ENCODE measurements at places on chromosomes 16 and 17.

- DNase-seq: no peak
Measured at GRCh38 chr17:540631-541030, 174.0 kb downstream of the VPS53 start.

DNA sequence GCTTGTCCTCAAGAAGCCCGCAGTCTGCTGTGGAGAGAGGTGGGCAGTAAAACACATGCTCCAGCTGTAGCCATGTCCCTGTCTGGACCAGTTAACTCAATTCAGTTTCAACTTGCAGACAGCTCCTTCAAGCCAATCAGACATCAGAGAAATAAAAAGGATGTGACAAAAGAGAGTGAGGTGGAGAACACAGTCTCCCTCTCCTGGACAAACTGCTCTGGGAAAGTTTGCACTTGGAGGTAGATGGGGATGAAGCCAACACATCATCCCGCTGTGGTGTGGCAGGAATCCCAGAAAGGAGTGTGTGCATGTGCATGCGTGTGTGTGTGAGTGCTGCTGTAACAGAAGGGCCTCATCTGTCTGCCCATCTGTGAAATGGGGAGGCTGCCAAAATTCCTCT, 358.6 kb upstream of the ASIC2 start:
- DNase-seq: peak; percentile 16

DNA sequence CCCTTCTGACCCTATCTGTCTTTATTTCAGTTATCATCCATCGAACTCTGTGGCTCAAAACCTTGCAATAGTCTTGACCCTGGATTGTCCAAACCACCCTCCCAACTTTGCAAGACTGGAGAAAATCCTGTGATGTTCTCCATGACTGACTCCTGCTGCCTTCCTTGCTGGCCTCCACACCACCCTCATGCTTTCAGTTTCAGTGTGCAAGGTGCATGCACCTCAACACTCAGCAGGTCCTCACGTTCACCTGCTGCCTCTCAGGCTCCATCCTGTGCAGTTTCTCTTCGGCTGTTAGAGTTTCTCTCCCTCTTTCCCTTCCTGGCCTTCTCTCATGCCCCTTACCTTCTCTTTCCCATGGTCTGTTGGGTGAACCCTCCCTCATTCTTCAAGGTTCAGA, 59.4 kb upstream of the ASIC2 start:
- no peak for DNase-seq

DNA sequence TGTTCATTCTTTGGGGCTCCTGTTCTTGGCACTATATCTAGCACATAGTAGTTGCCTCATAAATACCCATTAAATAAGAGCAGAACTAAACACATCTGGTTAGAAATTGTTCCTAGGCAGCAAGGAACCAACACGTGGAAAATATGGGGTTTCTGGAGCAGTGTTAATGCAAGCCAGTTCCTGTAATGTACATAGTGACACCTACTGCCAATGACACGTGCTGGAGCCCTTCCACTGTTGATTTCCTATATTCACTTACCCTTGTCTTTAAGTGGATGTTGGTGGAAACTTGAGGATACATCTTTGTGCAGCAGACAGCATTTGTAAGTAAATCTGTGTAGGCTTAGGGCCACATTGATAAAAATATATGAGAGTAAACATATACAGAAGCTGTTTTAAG, 1.6 kb upstream of the IRF8 start:
- no peak for DNase-seq

GRCh38 chr17:63294776-63295175, 151.3 kb downstream of the CYB561 start:
- DNase-seq: no peak

DNA sequence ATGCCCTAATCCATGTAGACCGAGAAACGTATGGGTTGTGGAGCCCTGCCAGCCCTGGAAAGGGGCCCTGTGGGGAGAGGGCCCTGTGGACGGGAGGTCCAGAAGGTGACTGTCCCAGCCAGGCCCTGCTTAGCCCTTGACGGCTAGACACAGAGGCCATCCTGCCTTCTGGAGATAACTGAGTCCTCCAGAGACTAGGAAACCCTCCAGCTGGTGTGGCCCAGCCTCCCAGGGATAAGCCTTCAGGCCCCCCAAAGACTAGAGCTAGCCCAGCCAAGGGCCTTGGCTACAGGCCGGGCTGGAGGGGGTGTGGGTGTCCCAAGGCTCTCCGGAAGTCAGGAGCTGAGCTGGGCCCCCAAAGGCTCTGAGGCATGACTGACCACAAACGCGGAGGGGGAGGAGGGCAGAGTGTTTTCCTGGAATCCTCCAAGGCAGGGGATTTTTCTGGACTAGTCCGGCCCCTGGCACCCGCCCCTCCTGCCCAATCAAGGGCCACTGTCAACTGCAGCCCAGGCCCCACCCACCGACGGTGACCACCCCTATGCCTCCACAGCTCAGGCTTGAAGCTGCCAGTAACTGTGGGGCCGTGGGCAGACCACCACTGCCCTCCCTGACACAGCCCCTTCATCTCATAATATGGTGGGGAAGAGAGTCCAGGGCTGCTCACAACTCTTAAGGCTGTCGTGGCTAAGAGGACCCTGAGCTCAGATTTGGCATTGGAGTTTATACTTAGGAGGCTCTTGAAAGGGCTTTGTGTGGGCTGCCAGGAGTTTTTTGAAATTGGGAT, 885 bp upstream of the VASN start:
- DNase-seq: peak; percentile 89

DNA sequence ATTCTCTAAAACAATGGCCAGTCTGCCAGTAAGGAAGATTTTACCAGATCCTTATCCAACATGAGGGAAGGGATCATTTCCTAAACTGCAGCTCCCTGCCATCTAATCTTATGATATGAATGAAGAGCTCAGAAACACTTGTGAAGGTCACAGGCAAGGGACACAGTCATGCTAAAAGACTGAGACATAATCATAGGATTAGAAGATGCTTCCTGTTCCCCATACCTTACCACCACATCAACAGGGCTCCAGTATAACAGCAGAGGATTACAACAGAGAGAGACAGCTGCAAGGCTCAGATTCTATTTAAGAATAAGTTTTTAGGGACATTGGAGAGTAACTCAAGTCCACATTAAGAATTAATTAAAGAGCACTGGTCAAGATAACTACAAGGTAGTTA, 93.3 kb downstream of the BRIP1 start:
- DNase-seq: no peak

DNA sequence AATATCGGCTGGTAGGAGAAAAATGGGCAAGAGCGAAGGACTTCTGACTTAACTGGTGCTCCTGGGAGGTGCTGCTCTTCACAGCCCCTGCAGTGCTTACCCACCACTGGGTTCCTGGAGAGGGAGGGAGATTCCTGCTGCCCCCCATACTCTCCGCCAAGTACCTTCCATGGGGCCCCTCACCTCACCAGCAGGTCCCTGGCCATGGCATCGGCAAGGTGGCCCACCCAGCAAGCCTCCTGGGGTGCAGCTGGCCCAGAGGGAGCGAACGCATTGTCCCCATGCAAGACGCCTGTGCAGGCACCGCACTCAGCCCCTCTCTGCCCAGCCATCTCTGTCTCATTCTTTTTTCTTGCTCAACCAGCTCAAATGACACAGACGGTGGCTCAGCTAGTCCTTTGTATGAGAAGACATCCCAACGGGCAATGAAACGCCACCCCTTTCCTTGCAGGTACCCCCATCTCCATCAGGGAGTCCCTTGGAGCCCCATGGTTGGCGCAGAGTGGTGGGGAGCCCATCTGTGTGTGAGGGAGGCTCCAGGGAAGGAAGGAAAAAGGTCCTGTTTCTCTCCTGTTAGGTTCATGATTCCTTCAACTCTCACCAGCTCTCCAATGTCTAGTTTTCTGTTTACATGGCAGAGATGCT, 9.6 kb upstream of the ALDH3A1 start:
- no peak for DNase-seq

- peak; percentile 56 for DNase-seq
Measured at GRCh38 chr17:37148156-37148555, 199.4 kb downstream of the AATF start.

DNA sequence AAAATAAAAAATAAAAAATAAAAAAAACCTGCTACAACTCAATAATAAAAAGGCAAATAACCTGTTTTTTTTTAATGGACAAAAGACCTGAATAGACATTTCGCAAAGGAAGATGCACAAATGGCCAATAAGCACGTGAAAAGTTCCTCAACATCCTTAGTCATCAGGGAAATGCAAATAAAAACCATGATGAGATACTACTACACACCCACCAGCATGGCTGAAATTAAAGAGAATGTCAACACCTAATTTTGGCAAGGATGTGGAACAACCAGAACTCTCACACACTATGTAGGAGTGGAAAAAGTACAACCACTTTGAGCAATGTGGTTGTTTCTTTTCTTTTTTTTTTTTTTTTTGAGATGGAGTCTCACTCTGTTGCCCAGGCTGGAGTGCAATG, 24.6 kb downstream of the COG7 start:
- DNase-seq: no peak

GRCh38 chr17:74960570-74961342, 11.8 kb downstream of the HID1 start:
- peak; percentile 48 for DNase-seq

DNA sequence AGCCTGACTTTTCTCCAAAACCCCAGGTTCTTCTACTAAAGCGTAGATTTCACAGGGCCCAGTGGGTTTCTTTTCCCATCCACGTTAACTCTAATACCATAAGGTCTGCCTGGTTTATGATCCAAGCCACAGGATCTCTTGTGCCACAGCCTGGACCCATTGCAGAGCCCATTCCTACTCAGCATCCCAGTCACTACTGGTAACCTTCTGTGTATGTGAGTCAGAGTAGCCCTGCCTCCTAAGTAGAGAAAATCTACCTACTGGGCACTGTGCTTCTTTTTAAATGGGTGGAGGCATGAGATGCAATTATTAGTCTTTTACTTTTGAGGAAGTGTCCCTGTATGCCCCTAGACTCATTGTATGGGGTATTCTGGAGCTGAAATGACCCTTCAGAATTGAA, 13.5 kb downstream of the CCL11 start:
- DNase-seq: no peak

GRCh38 chr17:18315562-18315922, 449 bp downstream of the SMCR8 start:
- no peak for DNase-seq

GRCh38 chr17:69997332-69997731, 77.7 kb upstream of the KCNJ16 start:
- no peak for DNase-seq

DNA sequence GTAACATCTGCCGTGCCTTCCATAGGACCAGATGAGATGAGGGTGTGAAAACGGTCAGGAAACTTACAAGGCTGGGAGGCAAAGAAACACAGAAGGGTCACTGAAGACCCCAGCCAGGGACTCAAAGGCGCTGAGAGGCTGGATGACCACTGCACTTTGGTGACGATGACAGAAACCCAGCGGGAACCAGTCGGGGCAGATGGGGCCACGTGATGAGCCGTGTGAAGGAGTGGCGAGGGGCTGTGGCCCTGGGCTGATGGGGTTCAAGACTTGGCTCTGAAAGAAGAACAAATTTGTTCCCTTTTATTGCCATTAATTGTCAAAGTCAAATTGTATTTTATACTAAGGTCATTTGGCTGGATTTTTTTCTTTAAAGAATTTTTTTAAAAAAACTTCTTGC, 28.6 kb upstream of the ATP2C2 start:
- DNase-seq: no peak

DNA sequence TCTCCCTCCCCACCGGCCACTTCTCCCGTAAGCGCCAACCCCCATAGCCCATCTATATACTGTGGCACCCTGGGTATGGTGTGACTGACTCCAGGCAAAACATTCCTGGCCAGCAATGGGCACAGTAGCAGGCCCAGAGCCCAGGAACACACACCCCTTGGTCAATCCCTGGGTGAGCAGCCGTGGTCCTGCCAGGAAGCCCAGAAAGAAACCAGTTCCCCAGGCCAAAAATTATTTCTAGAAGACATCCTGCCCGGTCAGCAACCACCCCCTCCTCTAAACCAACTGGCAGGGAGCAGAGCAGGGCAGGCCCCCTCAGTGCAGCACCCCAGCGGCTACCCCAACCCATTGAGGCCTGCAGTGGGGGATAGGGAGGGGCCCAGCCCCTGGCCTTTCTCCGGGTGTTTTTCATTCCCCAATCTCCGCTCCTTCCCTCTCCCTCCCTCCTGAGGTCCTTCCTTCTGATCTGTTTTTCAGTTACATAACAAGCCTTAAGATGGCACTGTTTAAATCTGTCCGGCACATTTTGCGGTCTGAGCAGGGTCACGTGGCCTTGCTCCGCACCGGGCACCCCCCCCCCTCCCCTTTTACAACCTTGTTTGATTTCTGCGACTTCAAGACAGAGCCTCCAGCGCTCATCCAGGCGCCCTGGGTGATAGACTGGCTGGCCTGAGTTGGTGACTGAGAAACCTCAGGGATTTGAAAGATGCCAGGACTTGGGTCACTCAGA, 2.0 kb downstream of the NPTX1 start:
- peak; percentile 59 for DNase-seq

Data from astrocyte of the hippocampus (primary cell).